NCI-H524 treated with DMSO at 0.1 percent for 48 hours (cell line): ENCODE measurements at places on chromosomes 5 and 9.
A peak's percentile ranks its signal among the peaks of the same experiment; 100 is the strongest.

GRCh38 chr9:69877852-69878514 is 57.4 kb downstream of the CFAP95 start:
- DNase-seq: no peak

- no peak for DNase-seq
These were observed 173.7 kb downstream of the MELK start for GRCh38 chr9:36746415-36746814.

- peak; percentile 34 for DNase-seq
These were observed 8.1 kb downstream of the IDNK start for GRCh38 chr9:83630938-83631457.

GRCh38 chr5:146233441-146233840 is 30.0 kb downstream of the RBM27 start:
- DNase-seq: no peak

DNA sequence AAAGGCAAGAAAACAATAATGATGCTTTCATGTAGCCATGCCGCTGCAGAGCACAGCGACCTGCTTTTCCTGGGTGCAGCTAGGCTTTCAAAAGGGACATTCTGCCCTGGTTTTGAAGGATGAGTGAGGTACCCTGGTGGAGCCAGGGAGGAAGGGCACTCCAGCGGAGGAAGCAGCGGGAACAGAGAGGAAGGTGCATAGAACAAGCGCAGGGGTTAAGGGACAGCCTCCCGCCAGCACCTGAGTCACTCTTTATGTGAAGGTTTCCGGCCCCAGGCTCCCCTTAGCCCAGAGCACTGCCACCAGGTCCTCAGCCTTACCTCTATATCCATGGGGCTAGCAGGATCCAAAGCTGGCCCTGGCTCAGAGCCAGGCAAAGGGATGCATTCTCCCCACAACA is 221.1 kb downstream of the CDK5RAP2 start:
- DNase-seq: no peak

GRCh38 chr5:1125030-1125357 is 13.1 kb upstream of the SLC12A7 start:
- DNase-seq: peak; percentile 13

- DNase-seq: no peak
These were observed 6.5 kb downstream of the LRRC26 start for GRCh38 chr9:137163365-137163715.

DNA sequence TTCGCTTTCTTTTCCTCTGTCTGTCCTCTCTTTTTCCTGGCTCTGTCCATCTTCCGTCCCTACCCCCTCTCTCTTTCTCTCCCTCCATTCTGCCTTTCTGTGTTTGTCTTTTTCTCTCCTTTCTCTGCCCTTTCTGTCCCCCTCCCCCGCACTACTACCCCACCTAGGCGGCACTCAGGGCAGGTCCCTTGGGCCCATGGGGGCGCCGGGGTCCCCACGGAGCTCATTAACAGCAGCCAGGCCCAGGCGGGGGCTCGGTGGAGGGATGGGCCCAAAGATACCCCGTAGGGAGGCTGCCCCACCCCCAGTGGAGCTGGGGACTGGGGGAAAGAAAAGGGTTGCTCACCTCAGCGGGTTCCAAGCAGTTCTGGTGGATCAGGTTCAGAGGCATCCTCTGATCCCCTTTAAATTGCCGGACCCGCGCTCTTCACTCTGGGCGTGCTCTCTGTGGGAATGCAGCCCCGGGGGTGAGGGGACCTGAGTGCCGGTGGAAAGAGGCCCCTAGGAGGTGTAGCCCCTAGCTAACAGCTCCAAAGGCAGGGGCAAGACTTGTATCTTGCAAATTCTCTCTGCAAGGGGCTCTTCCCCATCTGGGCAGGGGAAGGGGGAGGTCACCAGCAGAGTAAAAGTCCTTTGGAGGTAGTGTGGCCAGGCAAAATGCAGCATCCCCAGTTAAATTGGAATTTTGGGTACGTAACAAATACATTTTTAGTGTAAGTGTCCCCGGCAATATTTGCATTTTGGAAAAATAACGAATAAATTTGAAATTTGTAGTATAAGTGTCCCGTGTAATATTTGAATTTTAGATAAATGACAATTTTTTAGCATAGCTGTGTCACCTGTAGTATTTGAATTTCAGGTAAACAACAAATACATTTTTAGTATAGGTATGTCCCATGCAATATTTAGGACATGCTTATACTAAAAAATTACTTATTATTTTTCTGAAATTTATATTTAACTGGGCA is 7.4 kb downstream of the LHX2 start:
- DNase-seq: no peak

DNA sequence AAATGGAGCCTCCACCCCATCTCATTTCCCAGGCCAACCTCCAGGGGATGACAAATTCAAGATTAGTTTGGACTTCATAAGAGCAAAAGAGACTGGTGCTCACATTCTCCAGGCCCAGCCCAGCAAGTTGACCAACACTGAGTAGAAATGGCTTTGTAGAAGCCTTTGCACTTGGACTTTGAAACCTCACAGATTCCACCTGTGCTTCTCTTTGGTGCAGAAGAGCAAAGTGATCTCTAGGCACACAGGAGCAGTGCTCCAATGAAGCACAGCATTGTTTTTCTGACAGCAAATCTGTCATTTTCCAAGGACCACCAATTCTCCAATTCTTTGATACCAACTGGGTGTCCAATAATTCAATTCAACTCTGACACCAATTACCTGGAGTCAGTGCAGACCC is 17.1 kb upstream of the RNF145 start:
- no peak for DNase-seq

- DNase-seq: no peak
These were observed 117.4 kb upstream of the PANK3 start for GRCh38 chr5:168696611-168697010.

DNA sequence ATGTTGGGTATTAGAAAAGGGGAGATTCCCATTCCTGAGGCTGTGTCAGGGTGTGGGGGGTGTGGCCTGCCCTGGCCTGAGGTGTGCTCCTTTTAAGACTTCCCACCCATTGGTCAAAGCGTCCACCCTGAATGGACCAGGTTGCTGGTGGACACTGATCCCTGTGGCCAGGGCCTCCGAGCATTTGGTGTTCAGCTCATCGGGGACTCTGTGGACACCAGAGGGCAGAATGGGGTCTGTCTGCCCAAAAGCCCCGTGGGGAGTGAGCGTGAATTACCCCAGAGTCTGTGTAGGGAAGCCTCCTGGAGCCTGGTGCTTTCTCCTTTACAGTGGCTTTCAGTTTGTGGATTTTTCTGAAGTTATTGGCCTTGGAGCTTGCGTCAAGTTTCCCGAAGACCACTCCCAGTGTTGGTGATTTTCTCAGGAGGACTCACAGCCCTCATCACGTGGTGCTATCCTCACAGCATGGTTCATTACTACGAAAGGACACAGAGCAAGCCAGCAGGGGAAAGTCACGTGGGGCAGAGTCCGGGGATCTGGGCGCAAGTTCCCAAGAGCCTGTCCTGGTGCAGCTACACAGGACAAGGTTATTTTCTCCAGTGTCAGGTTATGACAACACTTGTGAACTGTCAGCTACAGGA is 55.5 kb downstream of the TENT4A start:
- no peak for DNase-seq

GRCh38 chr9:70404261-70404660 is 10.2 kb downstream of the KLF9 start:
- no peak for DNase-seq

- DNase-seq: no peak
These were observed 11.0 kb downstream of the CDH10 start for GRCh38 chr5:24633715-24634325.

DNA sequence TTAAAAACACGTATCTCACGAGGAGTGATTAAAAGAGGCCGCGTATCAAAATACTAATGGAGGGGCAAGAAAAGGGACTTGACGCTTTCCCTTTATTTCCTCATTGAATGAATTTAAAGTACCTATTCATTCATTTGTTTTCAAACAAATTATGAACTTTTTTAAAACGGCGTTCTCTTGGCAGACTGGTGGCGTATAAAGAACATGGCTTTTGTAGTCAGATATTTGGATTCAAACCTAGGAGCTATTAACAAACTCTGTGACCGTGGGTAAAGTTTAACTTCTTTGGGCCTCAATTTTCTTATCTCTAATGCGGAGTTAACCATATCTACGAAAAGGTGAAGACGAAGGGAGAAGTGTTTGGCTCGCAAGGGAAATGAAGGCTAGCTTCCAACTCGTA is 876 bp downstream of the CAAP1 start:
- no peak for DNase-seq

GRCh38 chr9:136550439-136551289 is 4.8 kb upstream of the NOTCH1 start:
- DNase-seq: no peak

DNA sequence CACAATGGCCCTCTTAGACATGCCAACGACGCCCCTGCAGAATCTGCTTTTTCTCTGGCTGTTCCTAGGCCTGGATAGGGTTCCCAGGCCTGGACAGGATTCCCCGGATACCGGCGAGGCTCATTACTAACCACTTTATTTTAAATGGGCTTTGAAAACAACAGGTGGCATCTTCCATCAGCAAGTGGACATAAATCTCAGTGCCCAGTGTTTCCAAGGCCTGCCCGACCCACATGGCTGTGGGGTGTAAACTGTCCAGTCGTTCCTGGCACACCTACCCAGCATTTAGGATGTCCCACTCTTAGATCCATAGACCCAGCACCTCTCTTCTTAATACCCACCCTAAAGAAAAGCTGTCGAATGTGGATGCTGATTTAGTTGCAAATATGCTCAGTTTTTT is 896 bp downstream of the CMBL start:
- DNase-seq: no peak

GRCh38 chr5:115450741-115451140 is 93.8 kb downstream of the FEM1C start:
- no peak for DNase-seq

- no peak for DNase-seq
These were observed 312.4 kb downstream of the ARHGEF28 start for GRCh38 chr5:73938280-73938937.

DNA sequence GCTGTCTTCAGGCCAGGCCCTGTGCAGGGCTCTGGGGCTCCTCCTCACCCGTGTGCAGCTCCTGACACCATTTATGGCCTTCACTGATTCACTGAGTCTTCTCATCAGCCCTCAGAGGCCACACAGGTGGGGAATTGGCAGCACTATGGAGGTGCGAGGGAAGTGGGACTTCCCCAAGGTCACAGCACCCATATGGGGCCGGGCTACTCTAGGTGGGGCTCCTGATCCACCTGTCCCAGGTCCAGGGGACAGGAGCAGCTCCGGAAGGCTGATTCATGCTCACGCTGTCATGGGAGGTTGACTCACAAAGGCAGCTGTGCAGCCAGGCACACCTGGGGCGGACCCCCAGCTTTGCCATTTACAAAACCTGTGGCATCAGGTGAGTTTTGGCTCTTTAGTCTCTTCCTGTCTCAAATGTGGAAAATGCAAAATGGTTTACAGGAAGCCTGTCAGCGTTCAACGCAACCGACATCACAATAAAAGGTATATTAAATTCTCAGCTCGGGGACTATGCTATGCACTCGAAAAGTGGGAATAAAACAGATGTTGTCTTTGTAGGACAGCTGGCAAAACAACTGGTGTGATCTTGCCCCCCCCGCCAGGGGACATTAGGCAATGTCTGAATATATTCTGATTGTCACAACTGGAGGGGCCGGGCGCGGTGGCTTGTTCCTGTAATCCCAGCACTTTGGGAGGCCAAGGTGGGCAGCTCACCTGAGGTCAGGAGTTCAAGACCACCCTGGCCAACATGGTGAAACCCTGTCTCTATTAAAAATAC is 15.0 kb downstream of the NAIF1 start:
- DNase-seq: no peak

DNA sequence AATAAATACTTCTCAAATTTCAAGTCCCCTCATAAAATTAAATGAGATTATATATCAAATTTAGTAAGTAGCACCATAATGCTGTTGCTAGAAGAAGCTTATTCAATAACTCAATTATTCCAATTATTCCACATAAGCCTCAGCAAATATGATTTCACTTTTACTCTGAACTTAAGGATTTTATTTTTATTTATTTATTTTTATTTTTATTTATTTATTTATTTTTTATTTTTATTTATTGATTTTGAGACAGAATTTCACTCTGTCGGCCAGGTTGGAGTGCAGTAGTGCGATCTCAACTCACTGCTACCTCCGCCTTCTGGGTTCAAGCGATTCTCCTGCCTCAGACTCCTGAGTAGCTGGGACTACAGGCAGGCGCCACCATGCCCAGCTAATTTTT is 1308.3 kb upstream of the CDH9 start:
- DNase-seq: no peak

- no peak for DNase-seq
These were observed 30.1 kb downstream of the ZNF462 start for GRCh38 chr9:106893088-106893487.

GRCh38 chr5:107576736-107577393 is 93.9 kb downstream of the EFNA5 start:
- no peak for DNase-seq

- no peak for DNase-seq
These were observed 570.1 kb downstream of the CDK5RAP2 start for GRCh38 chr9:120009856-120010255.

- DNase-seq: no peak
These were observed 166.6 kb downstream of the ROR2 start for GRCh38 chr9:91783411-91783810.

DNA sequence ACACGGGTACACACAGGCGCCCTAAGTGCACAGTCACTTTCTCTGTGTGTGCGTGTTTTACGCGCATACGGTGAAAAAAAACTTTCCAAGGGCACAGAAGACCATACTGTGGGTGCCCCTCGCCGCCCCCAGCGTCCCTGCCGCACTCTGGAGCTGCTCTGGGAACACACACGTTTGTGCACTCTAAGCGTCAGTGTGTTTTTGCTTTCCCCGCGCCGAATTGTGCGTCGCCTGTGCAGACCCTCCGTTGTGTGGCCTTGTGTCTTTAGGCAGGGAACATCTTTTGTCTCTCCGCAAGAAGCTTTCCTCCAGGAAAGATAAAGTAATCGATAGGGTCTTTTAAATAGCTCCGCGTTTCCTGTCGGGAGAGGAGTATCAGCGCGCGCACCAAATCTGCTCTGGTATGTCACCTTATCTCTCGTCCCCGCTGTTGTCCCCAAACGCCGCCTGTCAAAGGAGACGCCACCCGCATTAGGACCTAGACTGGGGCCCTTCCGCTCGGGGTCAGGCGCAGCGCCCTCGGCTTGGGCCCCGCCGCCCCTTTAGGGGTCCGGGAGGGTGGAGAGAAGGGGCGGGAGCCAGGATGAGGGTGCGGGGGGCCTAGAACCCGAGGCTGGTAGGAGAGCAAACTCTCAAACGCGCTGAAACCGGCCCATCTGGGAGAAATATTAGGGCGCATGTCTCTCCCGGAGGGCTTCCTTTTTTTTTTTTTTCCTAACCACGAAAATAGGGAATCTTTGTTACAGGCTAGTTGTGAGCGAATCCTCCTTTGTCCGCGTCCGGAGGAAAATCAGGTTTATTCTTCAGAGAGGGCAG is 10.5 kb upstream of the NKX2-5 start:
- no peak for DNase-seq

GRCh38 chr5:34734326-34734725 is 78.2 kb downstream of the RAI14 start:
- no peak for DNase-seq
